ENCODE measurements at places on chromosomes 13 and 19.

DNA sequence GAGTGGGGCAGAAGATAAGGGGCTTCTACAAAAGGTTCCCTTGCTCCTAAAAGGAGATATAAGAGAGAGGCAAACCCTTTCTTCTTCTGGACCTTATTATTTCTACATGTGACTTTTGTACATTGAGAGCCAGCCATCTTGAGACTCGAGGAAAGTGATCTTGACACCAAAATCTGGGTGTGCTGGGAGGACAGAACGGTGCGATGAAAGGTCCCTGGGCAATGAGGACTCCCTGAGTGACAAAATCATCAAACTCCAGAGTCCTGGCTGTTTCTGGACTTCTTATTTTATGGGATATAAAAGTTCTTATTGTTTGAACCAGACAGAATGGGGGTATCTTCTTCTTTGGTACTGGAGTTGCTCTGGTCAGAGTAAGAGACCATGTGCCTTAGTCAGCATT, 411.0 kb downstream of the ZNF536 start:
- DNase-seq = no peak

DNA sequence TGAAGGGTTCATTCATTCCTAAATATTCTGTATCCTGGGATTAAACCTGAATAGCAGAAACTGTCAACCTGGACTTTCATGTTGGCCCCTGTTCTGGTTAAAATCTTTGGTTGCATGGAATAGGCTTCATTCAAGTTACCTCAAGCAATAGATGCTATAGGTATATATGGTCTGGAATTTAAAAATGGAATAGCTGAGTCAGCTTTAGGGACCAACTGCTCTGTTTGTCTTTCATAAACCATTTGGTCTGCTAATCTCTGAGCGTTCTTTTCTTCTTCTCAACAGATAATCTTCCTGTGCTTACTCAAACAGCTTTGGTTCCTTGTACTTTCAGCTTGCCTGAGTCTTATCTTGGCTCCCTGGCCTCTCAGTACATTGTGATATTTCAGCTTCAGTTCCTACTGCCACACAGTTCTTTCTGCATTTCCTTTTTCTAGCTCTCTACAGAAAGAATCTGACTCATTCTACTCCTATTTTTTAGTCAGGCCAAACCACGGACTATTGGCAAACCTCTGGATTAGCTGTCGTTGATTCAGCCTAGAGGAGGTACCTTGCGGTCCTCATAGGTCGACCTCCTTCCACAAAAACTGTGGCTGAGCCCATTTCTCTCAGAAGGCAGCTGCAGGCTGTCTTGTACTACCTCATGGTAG, 35.9 kb upstream of the MAB21L1 start:
- no peak for DNase-seq

DNA sequence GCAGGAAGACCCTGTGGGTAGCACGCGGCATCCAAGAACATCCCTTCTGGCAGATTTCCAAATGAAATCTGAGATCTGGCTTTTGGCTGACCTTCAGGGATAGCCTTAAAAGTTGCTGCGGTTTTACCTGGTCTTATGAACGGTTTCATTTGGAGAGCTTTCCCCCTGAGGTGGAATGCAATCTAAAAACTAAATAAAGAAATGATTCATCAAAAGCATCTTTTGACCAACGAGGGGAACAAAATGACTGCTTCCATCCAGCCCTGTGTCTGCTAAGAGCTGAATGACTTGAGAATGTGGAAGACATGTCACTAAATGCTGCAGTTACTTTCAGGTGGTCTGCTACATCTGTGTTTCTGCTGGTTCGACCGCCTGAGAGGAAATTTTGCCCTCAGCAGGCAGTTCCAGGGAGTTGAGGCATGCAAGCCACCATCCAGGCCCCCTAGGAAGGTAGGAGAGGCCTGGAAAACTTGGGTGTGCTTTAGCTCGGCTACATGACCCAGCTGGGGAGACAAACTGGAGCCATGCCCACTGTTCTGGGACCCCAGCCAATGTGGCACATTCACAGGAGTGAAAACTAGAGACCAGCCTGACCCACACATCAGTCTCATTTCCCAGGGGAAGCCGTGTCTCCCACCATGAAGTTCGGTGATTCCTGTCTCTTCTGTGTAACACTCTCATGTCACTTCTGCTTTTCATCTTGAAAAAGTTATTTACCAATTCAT, 175.1 kb upstream of the KL start:
- no peak for DNase-seq

GRCh38 chr19:56919308-56919995, 78.9 kb upstream of the PEG3 start:
- DNase-seq = no peak

- no peak for DNase-seq
These were observed 24.1 kb downstream of the RFX2 start for GRCh38 chr19:6086068-6086788.

DNA sequence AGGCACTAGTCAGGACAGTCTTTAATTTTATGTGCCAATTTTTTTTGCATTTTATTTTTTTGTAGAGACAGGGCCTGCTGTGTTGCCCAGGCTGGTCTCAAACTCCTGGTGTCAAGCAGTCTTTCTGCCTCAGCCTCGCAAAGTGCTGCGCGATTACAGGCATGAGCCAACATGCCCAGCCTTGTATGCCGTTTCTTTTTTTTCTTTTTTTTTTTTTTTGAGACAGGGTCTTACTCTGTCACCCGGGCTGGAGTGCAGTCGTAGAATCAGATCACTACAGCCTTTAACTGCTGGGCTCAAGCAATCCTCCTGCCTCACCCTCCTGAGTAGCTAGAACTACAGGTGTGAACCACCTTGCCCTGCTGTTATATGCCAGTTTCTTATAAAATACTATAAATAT, 26.4 kb downstream of the BORA start:
- no peak for DNase-seq

- no peak for DNase-seq
These were observed 153.6 kb downstream of the KCTD15 start for GRCh38 chr19:33950091-33950750.

- no peak for DNase-seq
These were observed 1.5 kb downstream of the PDS5B start for GRCh38 chr13:32587811-32588170.

Data from stimulated activated CD4-positive, alpha-beta T cell treated with anti-CD3 and anti-CD28 coated beads, Interleukin-4, amount 100 ng/mL, for 48 hours (primary cell).